ENCODE measurements at places on chromosomes 2 and 18.

- DNase-seq: no peak
These were observed 86.6 kb upstream of the FAM237A start for GRCh38 chr2:206555721-206556120.

DNA sequence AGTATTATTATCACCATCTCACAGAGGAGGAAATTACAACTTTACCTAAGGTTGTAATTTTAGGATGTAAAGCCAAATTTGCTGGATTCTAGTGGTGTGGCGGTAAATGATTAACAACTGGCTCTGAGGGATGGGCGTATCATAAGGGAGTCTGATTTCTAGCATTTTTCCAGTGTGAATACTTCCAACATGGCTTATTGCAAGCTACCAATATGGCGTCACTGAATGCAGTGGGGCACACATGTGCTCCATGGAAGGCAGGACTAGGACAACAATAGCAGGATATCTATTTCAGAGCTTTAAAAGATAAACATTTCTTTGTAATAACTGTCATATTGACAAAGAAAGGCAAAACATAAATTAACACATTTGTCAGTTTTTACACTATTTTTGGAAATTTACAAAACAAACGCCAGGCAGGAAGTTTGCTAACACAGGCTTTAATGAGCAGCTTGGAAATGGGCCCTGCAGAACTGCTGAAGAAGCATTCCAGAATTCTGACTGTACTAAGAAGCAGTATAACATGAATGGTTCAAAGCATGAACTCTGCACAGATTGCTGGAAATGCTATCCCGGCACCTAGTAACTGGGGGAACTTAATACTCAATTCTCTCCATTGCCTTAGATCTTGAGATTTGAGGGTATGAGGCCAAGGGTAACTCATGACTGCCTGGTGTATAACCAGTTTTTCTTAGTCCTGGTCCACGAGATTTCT is 439.3 kb upstream of the MAP2 start:
- DNase-seq: no peak

DNA sequence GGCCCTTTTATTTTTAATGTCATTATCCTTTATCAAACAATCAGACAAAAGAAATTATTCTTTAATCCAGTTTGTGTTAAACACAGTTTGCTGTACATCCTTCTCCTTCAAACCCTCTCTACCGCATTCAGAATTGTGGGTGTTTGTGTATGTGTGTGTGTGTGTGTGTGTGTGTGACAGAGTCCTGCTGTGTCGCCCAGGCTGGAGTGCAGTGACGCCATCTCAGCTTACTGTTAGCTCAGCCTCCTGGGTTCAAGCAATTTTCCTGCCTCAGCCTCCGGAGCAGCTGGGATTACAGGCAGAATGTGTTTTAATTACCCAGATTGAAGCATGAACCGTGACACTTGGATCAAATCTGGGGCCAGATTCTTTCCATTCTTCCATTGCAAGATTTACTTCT is 723.7 kb downstream of the DCDC2C start:
- no peak for DNase-seq

DNA sequence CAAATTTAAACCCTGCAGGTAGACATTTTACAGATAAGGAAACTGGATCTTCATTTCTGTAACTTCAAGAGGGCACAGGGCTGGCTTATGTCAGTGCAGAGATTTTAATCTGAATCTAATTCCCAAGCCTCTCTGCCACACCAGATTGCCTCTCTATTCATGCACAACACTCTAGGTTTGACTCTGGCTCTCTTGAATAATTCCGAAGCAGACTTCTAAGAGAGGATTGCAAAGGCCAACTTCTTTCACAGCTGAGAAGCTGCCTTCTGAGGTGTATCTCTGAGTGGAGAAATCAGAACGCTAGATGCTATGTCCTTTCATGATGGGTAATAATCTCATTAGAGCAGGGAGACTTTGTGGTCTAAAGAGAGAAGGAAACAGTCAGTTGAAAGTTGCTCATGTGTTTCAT is 20.1 kb upstream of the MGAT5 start:
- no peak for DNase-seq

DNA sequence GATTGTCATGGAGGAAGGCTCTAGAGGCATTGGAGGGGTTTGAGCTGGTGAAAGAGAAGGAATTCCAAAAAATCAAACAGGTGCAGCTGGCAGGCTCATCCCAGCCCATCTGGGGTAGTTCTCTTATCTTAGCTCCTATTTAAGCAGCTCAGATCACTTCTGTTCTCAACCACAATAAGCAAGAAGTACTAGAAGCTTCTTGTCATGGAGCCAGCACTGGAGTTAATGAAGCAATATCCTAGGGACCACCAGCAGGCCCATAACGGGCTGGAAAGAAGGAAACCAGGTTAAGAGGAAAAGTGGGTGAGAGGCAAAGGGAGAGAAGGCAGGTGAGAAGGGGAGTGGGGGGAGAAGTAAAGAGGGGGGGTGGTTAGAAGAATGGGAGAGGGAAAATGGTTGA is 100.7 kb upstream of the ZFP36L2 start:
- DNase-seq: no peak

- no peak for DNase-seq
These were observed 140.4 kb downstream of the MTX2 start for GRCh38 chr2:176409671-176410070.

Data from pons (tissue), 1 donor.